ENCODE measurements at places on chromosomes 16 and 17. TPM values are rescaled to one million over a fixed set of nuclear protein-coding genes. Genes with fewer than 3 reads are reported as not detected.

GRCh38 chr17:82876602-82877379, 37.0 kb upstream of the ZNF750 start:
- H3K27me3 ChIP-seq: no peaks in the 10 kb centered on the region
- H3K27ac ChIP-seq: no peak overlapping the region
- no peak overlapping the region for H3K4me3 ChIP-seq

GRCh38 chr16:89392881-89393737, 97.3 kb downstream of the ANKRD11 start:
- H3K36me3 ChIP-seq: peaks cover 24% of the 10 kb centered on the region
- H3K4me1 ChIP-seq: peaks cover 15% of the 10 kb centered on the region
- no peaks in the 10 kb centered on the region for H3K27me3 ChIP-seq
- H3K4me3 ChIP-seq: no peak overlapping the region
- no peak overlapping the region for H3K27ac ChIP-seq
- no peak for DNase-seq

DNA sequence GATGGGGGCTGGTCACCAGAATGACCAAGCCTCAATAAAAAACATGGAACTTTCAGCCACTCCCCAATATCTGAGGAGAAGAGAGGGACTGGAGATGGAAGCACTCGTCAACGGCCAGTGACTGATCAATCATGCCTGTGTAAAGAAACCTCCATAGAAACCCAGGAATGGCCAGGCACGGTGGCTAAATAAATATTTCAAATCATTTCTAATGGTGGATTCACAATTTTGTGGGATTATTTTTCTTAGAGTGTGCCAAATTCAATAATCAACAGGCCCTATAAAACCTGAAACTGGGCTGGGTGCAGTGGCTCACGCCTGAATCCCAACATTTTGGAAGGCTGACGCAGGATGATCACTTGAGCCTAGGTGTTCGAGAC, 16.4 kb downstream of the NSMCE1 start:
- H3K4me1 ChIP-seq: peaks cover 14% of the 10 kb centered on the region
- no peak overlapping the region for H3K27ac ChIP-seq
- H3K4me3 ChIP-seq: no peak overlapping the region
- no peaks in the 10 kb centered on the region for H3K27me3 ChIP-seq

GRCh38 chr17:10727192-10727591, 2.6 kb downstream of the TMEM220 start:
- H3K4me3 ChIP-seq: no peak overlapping the region
- H3K4me1 ChIP-seq: peaks cover 4% of the 10 kb centered on the region
- H3K27me3 ChIP-seq: no peaks in the 10 kb centered on the region
- H3K27ac ChIP-seq: no peak overlapping the region

Gene BICDL2
- not detected for total RNA-seq

Data from SJSA1 (cell line).